ENCODE measurements at places on chromosomes 7 and 10.

GRCh38 chr7:84138411-84138810 is 56.2 kb downstream of the SEMA3A start:
- no peak for DNase-seq

DNA sequence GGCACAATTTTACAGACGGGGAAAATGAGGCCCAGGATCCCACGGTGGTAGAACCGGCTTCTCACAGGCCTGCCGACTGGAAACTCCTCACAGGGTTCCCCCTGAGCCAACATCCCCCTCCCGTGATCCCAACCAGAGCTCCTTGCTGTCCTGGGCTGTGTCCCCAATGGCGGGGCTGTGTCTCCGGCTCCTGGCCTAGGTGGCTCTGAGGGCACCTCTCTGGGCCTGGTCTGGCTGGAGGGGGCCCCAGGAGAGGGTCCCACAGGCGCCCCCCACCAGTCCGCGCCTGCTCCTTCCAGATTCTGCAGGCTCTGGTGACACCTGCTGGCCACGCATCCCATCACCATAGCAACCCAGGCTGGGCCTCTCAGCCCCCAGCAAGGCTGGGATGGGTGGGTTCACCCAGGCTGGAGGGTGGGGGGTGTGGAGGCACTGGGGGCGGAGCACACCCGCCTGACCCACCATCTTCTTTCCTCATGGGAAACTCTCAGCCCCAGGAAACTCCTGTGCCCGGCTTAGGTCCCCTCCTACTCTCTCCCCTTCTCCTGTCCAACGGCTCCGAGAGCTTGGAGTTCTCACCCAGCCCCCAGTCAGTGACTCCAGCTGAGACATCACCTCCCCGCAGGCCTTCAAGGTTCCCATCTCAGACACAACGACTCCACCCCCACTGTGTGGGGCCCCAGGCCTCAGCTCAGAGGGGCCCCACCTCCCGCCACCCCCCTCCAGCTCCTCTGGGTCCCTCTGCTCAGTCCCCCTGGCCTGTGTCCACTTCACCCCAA is 27.1 kb upstream of the TNRC18 start:
- DNase-seq: peak; percentile 43

GRCh38 chr10:27512548-27512947 is 8.4 kb downstream of the RAB18 start:
- DNase-seq: no peak

- DNase-seq: no peak
Measured at GRCh38 chr7:2965745-2966270, 77.9 kb downstream of the CARD11 start.

DNA sequence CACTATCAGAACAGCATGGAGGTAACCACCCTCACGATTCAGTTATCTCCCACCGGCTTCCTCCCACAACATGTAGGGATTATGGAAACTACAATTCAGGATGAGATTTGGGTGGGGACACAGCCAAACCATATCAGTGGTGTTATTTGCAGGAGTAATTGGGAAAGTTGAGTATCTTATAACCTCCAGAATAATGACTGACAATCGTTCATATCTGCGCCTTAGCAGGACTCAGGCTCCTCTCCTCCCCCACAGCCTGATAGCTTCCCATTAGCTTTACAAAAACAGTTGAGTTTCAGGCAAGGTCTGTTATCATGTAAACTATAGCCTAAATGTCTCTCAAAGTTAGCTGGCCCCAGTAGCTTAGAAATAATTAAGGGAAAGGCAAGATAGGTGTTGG is 3.4 kb upstream of the ERCC6 start:
- no peak for DNase-seq

DNA sequence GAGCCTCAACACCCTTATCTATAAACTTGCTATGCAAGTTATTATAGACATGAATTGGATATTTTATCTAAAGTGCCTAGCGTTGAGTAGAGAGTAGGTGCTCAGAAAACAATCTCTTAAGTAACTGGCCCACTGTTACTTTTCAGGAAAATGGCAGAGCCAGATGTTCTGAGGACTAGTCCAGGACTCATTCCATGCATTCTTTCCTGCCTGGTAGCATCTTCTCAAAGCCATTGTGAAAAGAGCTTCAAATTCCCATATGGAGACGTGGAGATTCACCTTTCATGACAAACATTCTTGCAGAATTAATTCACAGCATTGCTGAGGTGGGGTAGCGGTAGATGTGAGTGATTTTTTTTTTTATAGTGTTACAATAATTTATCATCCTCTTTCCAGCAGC is 35.9 kb upstream of the ITPRID1 start:
- DNase-seq: no peak

DNA sequence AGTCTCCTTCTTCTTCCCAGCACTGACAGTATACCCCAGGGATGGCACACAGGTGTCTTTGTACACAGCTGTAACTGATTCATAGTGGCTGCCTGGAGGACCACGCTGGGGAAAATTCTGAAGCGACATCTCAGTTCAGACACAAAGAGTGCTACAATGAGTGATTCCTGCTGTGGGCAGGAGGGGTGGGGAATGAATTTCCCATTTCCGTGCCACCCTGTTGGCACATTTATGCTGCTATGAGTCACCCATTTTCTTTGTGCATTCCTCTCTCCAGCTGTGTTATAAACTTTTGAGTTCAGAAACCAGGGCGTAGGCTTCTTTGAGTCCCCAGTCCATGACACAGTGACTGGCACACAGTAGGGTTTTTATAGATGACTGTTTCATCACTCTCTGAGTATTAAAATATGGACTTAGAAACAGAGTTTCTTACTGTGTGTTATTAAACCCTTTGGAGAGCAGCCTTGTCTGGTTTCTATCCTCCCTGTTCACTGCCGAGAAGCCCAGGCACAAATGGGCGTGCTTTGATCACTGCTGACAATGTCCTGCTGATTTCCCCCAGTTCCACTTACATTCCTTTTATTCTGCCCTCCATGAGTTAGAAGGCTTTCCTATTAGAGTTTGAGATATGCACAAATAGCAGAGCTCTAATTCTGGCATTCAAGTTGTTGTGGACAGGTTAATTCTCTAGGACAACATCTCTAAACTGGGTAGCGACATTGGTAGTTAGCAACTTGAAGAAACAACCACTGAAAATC is 24.0 kb upstream of the NPS start:
- DNase-seq: no peak

GRCh38 chr10:311901-312665 is 176.8 kb downstream of the ZMYND11 start:
- DNase-seq: no peak

DNA sequence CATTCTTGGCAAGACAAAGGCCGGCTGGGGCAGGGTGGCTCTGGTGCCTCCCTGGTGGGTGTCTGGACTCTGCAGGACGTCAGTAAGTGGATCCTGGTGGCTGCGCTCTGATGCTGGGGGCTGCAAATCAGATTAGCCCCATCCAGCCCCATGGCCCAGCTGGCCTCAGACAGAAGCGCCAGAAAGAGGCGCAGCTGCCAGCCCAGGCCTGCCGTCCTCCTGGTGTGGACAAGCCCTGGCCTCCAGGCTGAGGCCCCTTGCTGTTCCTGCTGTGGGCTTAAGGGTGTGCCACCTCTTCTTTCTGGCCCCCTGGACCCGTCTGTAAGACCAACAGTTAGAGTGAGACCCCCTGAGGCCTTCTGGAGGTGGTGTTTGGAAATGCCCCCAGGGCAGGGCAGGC is 5.9 kb upstream of the LFNG start:
- no peak for DNase-seq

DNA sequence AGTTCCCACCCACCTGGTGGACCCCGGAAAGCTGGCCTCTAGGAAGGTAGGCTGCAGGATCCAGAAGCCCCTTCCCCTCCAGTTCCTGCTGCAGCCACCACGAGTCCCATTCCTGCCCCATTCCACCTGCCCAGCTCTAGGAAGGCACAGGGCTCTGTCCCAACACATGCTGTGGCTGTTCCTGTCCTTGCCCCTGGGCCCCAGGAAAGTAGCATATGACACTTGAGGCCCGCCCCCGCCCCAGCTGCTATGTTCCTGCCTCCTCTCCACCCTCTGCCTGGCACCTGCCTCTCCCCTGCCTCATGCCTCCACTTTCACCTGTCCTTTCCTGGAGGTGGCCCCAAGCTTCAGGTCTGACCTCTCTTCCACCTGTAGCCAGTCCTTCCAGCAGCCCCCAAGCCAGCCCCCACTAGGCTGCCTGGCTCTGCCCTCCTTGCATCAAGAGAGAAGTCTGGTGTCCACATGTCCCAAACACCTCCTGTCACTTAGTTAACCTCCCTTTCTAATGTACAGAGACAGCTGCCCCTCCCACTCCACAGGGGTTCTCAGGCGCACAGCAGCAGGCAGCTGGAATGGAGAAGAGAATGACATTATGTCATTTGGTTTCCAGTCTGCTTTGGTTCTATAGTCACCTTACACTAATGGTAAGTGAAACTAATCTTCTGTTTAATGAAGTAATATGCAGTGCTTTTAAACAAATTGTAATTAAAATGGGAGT is 22.7 kb downstream of the YKT6 start:
- no peak for DNase-seq

DNA sequence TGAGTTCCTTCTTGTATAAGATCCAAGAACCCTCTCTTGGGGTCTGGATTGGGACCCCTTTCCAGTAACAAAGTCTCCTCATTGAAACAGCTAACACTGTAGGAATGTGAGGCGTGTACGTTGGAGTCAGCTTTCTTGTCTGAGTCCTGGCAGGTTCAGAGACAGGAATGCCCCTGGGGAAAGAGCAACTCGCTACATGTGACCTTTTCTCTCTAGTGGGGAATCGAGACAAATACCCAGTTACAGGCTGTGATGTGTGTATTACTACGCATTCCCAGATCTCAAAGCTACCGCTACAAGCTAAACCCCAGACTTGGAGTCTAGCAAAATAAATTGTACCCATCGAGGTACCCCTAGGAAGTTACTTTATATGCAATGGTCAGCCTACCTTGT is 85.6 kb upstream of the FRMD4A start:
- DNase-seq: no peak

Data from CD4-positive, alpha-beta T cell treated with Interleukin-4 for 1 hour (primary cell).